Fibroblast of the conjunctiva (primary cell): ENCODE measurements at places on chromosomes 12 and 14.

GRCh38 chr12:12798480-12798879 is 13.0 kb downstream of the APOLD1 start:
- no peak for DNase-seq

DNA sequence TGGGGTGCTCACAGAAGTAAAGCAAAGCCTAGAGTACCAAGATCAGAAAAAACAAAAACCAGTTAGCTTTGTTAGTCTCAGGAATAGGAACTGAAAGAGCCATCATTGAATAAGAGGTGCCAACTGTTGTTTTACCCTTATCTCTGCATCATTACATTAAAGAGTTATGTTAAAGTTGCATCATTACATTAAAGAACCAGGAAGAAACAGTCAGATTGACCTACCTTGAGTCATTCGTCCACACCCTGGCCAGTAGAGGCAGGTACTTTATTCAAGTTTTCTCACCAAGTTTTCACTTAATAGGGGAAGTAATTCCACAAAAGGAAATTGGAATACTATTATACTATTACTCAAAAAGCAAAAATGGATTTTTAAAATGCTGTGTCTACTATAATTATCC is 121.7 kb upstream of the CNOT2 start:
- no peak for DNase-seq

DNA sequence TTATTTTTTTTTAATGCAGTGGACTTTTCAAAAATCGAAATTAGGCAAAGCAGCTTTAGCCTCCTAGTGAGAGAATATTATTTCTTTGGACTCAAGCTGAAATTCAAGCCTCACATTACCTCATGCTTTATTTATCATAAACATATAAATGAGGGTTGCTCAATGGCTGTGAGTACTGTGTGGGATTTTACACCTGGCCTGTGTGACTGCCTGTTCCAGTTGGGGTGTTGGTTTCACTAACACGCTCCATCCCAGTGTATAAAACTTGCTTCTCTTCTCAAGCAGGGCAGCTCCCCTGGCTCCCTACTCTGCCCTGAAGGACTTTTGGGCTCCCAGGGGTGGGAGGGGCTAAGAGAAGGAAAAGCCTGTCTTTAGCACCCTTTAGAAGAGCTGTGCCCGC is 15.0 kb downstream of the ANKLE2 start:
- no peak for DNase-seq

DNA sequence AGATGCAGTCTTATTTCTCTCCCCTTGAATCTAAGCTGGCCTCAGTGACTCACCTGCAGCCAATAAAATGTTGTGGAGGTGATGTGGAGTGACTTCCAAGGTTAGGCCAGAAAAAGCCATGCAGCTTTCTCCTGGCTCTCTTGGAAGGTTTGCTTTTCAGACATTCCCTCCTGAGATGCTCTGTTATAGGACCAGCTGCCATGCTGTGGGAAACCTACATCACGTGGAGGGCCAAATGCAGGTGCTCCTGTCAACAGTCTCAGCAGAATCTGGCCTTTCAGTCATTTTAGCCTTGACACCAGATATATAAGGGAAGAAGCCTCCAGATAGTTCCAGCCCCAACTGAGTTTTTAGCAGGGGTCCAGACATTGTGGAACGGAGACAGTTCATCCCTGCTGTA is 38.1 kb upstream of the DACT1 start:
- no peak for DNase-seq

GRCh38 chr14:40870252-40870651 is 736.4 kb upstream of the LRFN5 start:
- no peak for DNase-seq

DNA sequence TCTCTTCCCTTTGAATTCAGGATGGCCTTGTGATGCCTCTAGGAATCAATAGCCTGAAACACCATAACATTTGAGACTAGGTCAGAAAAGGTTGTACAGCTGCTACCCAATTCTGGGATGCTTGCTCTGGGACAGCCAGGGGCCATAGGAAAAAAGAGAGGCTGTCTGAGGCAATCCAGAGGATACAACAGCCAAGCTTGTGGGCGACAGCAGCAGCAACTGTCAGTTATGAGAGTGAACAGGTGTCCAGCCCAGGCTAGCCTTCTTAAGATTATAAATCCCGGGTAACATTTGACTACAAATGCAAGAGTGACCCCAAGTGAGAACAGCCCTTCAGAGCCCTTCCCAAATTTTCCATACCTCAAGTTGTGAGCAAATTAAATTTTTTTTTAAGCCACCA is 11.1 kb downstream of the DCN start:
- DNase-seq: no peak

- no peak for DNase-seq
Observed at GRCh38 chr14:86464341-86464740, 934.4 kb downstream of the FLRT2 start.

DNA sequence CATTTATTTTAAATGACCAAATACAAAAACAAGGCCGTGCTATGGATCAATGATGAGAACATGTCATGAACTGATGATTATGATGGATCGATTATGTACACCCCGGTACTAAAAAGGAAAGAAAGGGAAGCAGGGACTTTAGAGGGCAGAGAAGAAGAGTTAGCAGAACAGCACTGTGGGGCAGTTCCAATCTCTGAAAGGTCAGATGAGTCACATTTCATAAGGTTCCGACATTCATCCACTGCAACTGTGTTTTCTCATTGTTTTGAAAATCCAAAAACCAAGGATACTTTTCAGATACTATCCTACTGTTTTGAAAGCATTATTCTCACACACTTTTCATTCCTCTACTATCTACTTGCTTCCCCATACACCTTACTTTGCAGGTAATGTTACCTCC is 169.3 kb downstream of the STXBP6 start:
- DNase-seq: no peak

DNA sequence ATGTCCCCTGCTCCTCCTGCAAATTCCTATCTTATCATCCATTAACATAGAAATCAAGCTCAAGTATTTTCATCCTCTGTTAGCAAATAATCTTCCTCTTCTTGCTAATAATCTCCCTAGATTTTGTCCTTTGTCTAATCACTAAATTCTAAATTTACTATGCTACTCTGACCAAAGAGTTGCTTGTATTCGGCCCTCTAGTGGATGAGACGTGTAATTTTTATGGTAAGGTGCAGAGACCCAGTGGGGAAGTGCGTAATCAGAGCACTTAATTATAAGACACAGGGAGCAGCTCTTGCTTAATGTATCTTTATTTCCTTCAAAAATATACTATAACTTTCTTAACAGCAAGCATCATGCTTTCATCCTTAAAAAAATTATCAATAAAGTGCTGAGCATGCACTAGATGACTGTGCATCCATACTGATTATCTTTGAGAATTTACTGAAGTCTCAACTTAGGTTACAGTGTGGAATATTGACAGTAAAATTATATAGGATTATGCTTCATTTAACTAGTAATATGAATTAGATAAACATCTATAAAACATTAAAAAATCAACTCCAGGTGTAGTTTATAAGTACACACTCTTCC is 212.6 kb downstream of the SLC16A7 start:
- peak; percentile 18 for DNase-seq

DNA sequence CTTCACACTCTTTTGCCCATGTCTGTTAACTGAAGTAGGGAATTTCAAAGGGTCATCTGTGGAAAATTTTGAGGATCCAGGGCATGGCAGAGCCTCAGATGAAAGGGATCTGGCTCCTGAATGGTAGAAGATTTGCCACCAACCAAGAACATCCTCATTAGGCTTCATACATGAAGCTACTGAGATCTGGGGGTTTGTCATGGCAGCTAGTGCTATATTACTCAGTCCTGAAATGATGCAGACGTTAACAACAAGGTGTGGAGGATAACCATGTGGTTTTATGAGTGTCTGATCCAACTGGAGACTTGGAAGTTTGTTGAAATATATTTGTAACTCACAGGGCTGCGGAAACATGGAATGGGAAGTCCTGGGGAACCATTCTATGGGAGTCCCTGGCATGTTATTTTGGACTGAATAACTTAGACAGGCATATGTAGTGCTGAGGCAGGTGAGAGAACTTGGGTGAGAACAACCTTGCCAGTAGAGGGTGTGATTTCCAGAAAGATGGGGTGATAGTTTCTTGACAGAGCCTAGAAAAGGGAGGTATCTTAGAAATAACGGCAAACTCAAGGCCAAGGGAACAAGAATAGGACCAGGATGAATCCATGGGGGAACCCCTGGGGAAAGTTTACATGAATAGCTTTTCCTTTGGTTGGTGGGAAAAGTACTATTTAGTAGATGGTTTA is 42.0 kb upstream of the C12orf75 start:
- DNase-seq: no peak

DNA sequence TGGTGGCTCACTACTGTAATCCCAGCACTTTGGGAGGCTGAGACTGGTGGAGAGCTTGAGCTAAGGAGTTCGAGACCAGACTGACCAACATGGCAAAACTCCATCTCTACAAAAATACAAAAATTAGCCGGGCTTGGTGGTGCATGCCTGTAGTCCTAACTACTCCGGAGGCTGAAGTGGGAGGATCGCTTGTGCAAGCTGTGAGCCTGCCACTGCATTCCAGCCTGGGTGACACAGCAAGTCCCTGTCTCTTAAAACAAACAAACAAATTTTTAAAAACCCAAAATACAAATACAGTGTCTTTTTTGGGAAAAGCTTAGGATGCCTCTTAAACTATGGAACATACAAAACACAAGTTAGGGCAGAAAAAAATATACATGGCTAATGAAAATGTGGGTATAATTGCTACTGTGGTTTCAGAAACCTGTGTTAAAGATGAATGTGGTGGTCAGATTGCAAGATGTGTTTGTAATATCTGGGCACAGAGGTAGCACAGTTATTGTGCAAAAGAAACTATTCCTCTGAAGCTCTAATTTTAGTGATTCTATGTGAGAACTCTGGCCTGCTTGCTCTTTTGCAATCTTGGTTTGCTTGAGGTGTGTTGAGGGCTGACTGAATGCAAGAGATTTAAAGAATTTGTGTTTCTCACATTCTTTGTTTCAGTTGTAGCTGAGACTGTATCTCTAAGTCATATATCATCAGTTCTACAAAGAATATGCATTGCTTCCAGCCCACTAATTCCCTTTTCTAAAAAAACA is 3.9 kb upstream of the HSPA2 start:
- DNase-seq: no peak

DNA sequence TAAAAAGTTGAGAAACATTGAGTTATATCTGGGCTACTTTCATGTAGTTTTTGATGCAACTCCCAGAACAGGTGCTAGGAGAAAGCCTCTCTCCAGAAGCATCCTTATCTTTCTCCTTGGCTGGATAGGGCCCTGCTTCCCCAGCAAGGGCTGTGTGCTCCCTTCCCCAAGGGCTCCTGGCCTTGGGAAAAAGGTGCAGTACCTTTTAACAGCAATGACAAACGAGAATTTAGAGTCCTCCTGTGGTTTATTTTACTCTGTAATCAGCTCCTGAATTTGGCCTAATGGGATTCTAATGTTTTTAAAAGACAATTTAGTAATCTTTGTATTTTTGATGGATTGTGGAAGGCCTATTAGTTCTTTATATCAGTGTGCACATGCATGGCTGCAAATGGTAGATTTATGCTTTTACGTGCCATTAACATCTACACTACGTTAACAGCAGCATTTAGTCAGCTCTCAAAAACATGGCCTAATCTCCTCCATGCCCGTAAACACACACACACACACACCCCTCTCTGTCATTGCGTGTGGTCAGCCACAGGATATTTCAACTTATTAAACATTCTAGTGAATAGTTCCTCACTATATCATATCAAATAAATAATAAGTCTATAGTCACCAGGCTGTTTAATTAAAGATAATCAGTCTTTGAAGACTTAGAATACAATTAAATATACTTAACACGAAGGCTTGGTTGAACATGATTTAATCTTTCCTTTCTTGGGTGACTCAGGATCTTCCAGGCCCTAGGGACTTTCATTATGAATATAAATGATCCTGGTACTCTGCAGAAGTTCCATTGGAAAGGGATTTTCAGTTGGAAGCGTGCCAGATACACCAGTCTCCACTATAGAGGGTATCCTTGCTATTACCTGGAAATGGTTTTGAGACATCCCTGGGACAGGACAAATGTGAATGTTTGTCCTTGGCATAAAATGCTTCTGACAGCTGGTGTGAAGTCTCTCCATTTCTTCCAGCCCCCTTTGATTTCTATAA is 181.4 kb upstream of the PWP1 start:
- no peak for DNase-seq

DNA sequence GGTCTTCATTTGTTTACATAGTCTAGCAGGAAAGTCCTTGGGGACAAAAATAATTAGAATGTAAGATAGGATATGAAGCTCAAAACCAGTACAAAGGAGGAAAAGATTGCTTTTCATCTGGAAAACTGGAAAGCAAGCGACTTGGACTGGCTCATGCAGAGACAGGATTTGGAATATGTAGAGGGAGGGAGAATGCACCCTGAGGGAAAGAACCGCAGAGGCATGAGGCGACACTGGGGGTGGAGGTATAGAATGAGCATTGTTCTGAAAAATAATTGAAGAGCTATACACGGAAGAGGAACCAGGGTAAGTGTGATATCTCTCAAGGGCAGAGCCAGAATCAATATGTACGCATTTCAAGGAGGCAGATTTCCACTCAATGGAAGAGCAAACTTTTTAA is 85.5 kb downstream of the PLEKHG3 start:
- DNase-seq: no peak

GRCh38 chr12:91781114-91781513 is 364.5 kb downstream of the BTG1 start:
- no peak for DNase-seq

DNA sequence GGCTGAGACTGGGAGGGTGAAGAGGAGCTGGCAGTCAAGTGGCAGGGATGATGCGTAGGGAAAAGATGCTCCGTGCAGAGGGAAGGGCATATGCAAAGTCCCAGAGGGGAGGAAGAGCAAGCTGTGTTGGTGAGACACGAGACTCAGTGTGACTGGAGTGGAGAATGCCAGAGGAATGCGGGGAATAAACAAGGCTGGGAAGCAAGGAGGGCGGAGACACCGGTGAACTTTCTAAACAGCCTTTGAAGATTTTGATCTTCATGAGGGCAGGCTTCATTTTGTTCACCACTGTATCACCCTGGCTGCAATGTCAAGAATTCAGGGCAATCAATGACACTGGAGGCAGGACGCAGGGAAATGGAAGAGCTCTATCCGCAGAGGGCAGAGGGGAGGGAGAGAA is 535.8 kb downstream of the FUT8 start:
- DNase-seq: no peak

DNA sequence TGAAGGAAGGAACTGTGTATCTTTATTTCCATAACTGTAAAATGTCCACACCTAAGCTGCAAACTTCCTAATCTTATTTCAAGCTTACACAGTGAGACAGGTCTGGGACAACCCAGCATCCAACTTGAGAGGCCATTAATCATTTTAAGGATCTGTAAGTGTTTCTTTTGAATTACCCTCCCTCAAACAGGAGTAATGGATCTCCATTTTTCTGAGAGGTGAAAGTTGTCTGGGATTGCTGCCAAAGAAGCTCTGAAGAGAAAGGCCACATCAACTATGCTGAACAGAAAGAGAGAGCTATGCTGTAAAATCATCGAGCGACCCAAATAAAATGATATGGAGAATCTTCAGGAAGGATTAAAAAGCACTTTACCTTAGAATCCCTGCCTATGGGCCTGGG is 131.7 kb upstream of the CPNE8 start:
- no peak for DNase-seq

- DNase-seq: peak; percentile 58
Observed at GRCh38 chr12:74021937-74022336, 515.7 kb upstream of the ATXN7L3B start.
